ENCODE measurements at places on chromosomes 1 and 21. TPM values are rescaled to one million over a fixed set of nuclear protein-coding genes. Genes with fewer than 3 reads are reported as not detected.

The RHEX gene
- total RNA-seq: not detected

- DNase-seq: no peak
Observed at GRCh38 chr1:227621211-227621610, 57.9 kb downstream of the ZNF678 start.

The CD1E gene
- total RNA-seq: not detected

GRCh38 chr1:181033799-181034451, at the start of gene MR1:
Gene MR1 (plus strand): TSS chr1:181033983. CDS start chr1:181034008, 25 bp downstream.
- peak; percentile 81 for DNase-seq

- no peak for DNase-seq
Observed at GRCh38 chr1:203346060-203346768, 4.7 kb downstream of the FMOD start.

- no peak for DNase-seq
Observed at GRCh38 chr1:51247499-51247898, 11.4 kb downstream of the RNF11 start.

- DNase-seq: no peak
Observed at GRCh38 chr1:205473475-205473874, 17.6 kb upstream of the BLACAT1 start.

- DNase-seq: no peak
Observed at GRCh38 chr1:221083902-221084301, 204.7 kb downstream of the HLX start.

The C8A gene
- total RNA-seq: not detected

The PSEN2 gene
- 10.2 TPM for total RNA-seq

The ACTL8 gene
- total RNA-seq: not detected

- DNase-seq: no peak
Observed at GRCh38 chr1:226706684-226707083, 32.4 kb downstream of the ITPKB start.

DNA sequence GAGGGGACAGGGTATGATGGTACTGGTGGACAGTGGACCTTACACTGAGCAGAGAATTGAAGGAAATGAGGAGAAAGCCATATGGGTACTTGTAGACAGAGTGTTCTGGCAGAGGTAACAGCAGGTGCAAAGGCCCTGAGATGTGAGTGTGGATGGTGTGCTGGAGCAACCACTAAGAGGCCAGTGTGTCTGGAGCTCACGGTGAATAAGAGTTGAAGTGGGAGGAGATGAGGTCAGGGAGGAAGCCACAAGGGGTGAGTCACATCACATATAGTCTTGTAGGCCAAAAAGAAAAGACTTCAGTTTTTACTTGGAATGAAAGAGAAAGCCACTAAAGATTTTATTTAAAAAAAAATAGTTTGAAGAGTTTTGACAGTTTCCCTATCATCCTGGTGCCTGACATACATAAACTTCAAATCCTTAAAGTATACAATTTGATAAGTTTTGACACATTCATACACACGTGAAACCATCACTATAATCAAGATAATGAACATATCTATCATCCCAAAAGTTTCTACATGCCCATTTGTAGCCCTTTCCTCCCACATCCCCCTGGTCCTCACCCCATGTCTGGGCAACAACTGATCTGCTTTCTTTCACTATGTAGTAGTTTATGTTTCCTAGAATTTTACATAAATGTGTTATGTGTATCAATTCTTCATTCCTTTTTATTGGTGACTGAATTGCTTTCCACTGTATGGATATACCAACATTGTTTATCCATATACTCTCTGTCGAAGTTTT, 148.4 kb downstream of the GPATCH2 start:
- DNase-seq: peak; percentile 53

DNA sequence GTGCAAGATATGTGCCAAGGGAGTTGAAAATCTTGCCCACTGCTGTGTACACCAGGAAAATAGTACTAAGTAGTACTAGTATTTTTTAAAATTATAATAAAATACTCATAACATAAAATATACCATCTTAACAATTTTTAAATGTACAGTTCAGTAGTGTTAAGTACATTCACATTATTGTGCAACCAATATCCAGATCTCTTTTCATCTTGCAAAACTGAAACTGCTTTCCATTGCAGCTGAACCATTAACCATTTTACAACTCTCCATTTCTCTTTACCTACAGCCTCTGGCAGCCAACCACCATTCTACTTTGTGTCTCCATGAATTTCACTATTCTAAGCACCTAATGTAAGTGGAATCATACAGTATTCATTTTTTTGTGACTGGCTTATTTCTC, 19.3 kb upstream of the RAB3GAP2 start:
- no peak for DNase-seq
